ENCODE measurements at places on chromosomes 11 and 22. TPM values are rescaled to one million over a fixed set of nuclear protein-coding genes. Genes with fewer than 3 reads are reported as not detected.

Gene MIAT
- 49.8 TPM for total RNA-seq

Gene APOBEC3B
- 0.30 TPM for total RNA-seq

DNA sequence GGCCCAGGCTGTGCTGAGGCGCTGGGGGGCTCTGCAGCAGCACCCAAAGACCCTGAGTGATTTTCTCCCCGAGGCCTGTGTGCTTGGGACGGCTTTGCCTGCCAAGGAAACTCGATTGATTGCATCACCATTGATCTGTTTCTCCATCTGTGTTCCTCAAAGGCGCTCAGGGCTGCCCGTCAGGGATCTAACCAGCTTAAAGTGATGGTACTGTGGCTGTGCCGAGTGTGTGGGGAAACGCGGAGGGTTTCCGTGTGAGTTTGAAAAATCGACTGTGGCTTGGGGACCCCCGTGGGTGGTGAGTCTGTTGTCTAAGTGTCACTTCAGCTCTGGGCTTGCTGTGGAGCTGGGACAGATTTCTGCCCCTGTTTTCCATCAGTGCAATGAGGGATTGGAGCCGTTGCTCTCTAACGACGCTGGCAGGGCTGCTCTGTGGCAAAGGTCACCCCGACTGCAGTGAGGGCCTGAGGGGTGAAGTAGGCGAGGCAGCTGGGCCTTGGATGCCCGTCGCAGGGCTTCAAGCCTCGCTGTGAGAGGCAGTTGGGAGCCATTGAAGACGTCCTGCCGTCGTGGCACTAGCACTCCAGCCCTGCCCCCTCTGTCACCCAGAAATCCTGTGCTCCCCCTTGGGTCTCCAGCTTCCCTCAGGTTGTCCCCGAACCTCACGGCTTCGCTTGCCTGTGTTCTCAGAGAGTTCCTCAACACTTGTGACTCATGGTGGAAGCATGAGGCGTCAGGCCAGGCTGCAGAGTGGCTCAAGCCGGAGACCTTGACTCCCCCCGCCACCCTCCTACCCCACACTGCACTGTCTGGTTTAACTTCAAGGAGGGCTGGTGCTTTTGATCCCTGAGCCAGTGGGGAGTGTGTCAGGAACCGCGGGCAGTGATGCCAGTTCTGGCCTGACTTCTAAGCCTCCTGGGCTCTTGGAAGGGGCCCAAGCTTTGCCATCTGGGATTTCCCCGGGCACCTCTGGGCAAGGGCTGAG lies 21.8 kb downstream of the CACNA1I start:
- DNase-seq, result no peak
- H3K4me3 ChIP-seq, result no peak overlapping the region
- no peaks in the 10 kb centered on the region for H3K4me1 ChIP-seq
- H3K27me3 ChIP-seq, result no peaks in the 10 kb centered on the region

DNA sequence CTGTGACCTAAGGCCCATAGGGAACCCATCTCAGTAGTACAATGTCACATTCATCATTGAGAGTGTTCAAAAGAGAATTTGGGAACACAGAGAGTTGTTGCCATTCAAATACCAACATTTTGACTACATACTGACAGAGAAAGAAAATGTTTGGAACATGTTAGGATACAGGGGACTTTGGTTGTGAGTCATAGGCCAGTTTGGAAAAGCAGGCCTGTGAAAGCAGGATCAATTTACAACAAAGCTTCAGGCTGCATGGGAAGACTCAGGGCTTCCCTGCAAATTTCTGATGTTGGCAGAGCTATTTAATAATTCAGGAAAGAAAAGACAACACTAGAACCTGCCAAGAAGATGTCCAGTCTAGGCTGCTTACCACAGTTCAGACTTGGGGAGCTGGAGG lies 374 bp downstream of the NLRP10 start:
- DNase-seq, result no peak
- no peak overlapping the region for H3K27ac ChIP-seq
- H3K4me1 ChIP-seq, result no peaks in the 10 kb centered on the region
- H3K27me3 ChIP-seq, result no peaks in the 10 kb centered on the region

DNA sequence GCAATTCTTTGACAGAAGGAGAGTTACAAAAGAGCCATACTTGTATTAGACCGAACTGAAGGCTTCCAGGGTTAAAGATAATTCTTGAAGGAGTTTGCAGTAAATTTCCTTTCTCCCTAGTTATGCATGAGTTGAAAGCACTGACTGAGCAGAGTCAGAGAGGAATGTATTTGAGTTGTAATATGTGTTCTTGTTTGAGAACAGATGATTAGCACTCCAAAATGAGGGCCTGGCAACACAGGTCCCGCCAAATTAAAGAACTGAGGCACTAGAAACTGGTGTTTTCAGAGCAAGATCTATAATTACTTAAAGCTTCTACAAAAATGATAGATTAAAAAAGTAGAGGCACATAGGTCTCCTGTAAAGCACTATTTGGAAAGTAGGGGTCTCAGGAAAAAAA lies 970.4 kb downstream of the OPCML start:
- H3K27ac ChIP-seq, result no peak overlapping the region
- H3K27me3 ChIP-seq, result no peaks in the 10 kb centered on the region
- no peaks in the 10 kb centered on the region for H3K4me1 ChIP-seq
- H3K36me3 ChIP-seq, result no peaks in the 10 kb centered on the region

Measured in naive thymus-derived CD4-positive, alpha-beta T cell (primary cell).